Activated B cell treated with CpG ODN at 0.5 μM for 24 hours (primary cell): ENCODE measurements at places on chromosomes 3 and 15. TPM values are rescaled to one million over a fixed set of nuclear protein-coding genes. Genes with fewer than 3 reads are reported as not detected.

GRCh38 chr3:171283183-171283847, 176.9 kb downstream of the TNIK start:
- H3K36me3 ChIP-seq: no peaks in the 10 kb centered on the region
- H3K27ac ChIP-seq: no peak overlapping the region
- H3K4me1 ChIP-seq: peaks cover 5% of the 10 kb centered on the region
- H3K4me3 ChIP-seq: no peak overlapping the region

The ZNF717 gene
- total RNA-seq: 13.5 and 15.3 TPM in 2 replicates

DNA sequence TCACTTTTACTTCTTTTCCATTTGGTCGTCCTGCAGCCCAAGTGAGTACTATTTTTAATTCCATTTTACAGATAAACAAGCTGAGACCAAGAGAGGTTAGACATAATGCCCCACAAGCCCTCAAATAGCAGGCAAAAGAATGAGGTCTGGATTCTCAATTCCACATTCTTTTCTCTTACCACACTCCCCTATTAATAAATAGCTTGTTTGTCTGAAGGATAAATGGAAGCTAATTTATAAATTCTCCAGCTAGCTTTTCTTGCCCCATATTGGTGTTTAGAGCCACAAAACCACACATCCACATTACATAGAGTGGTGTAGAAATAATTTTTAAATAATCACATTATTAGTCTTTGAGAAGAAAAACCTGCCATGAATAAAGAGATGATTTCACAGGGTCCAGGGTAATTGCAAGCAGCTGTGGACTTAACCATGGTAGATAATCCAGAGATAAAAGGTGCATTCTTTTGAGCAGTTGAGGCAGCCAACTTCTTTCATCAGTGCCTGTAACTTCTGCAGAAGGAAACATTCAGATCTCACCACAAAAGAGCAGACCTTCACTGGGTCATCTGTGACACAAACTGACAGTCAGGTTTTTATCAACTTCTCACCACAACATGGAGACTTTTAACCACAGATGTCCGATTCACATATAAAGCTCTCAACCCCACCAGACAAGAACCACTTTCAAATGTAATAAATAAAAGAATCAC, 313.4 kb upstream of the STT3B start:
- no peaks in the 10 kb centered on the region for H3K36me3 ChIP-seq
- H3K4me3 ChIP-seq: no peak overlapping the region
- no peak overlapping the region for H3K27ac ChIP-seq
- peaks cover 31% of the 10 kb centered on the region for H3K4me1 ChIP-seq
- H3K27me3 ChIP-seq: no peaks in the 10 kb centered on the region
- no peak for DNase-seq

DNA sequence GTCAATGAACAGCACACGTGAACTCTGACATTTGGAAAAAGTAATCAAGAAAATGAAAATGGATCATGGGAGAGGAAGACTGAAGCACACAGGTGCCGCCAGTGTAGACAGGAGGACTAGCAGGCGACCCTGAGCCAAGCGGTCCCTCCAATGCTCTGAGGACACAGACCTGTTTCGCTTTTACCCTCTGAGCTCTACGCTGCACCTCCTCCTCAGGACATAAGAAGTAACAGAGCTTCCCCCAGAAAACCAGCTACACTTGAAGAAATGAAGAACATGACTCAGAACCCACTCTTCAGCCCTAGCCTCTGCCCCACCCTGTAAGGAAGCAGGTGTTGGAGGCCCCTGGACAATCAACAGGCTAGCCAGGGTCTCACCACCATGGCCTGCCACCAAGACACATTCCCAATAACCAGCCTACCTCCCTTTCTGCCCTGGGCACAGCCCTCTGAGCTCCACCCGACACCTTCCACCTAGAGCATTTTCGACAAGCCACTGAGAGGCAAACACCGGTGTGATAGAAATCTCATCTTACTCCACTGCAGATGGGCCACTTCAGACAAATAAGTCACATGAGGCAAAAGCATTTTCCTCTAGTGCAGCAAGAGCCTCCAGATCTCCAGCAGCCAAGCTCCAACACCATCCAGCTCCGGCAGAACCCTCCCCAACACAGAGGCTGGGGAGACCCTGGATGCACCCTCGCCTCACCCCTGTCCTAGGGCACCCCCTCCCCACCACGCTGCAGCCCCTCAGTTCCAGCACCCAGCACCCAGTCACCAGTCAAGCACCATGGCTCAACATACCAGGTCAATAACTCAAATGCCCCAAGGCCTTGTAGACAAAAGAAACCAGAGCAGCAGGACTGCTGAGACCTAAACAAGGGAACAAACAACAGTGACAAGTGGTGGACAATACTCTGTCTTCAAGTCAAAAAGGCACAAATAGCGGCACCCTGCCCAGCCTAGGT, 11.4 kb downstream of the FAM174B start:
- no peaks in the 10 kb centered on the region for H3K4me1 ChIP-seq
- H3K36me3 ChIP-seq: no peaks in the 10 kb centered on the region
- DNase-seq: no peak
- H3K27me3 ChIP-seq: peaks cover 11% of the 10 kb centered on the region
